HL-60 (cell line): ENCODE measurements at places on chromosomes 1 and 21.

DNA sequence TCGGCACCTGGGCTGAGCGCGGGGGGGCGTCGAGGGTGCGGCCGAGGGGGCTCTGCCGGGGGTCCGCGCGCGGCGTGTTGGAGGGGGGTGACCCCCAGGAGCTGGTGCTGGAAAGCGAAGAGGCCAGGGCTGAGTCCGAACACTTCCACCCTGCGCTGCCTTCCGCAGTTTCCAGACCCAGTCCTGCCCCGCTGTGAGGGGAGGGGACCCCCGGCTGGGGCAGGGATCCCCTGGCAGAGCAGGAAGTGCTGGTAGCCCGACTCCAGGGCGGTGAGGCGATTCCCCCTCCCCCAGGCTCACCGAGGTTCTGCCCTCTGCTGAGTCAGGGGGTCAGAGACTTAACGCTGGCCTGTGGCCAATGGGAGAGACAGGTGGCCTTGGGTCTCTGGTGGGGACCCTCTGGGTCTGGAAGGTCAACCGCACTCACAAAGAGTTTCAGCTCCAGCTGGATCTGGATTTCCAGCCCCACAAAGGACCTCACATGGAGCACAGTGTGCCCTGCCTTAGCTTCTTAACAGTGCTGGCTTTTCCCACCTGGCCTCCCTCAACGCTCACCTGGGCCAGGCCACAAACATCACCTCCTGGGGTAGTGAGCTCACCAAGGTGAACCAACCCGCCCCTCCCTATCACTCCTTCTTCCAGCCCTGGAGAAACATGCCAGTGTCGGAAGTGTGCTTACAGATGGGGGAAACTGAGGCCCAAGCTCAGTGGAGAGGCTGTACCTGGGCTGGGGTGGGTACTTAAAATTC is 39.8 kb upstream of the SYNC start:
- DNase-seq, result no peak

DNA sequence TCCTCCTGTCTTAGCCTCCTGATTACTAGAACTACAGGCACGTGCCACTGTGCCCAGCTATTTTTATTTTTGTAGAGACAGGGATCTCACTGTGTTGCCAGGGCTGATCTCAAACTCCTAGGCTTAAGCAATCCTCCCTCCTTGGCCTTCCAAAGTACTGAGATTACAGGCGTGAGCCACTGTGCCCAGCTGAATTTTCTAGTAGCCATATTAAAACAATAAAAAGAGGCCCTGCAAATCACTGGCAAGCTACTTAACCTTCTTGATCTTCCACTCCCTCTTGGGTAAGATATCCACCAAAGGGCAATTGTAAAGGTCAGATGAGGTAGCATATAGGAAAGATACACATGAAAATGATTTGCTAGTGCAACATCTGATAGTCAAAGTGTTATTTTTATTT is 65.6 kb upstream of the SRSF10 start:
- DNase-seq, result no peak

DNA sequence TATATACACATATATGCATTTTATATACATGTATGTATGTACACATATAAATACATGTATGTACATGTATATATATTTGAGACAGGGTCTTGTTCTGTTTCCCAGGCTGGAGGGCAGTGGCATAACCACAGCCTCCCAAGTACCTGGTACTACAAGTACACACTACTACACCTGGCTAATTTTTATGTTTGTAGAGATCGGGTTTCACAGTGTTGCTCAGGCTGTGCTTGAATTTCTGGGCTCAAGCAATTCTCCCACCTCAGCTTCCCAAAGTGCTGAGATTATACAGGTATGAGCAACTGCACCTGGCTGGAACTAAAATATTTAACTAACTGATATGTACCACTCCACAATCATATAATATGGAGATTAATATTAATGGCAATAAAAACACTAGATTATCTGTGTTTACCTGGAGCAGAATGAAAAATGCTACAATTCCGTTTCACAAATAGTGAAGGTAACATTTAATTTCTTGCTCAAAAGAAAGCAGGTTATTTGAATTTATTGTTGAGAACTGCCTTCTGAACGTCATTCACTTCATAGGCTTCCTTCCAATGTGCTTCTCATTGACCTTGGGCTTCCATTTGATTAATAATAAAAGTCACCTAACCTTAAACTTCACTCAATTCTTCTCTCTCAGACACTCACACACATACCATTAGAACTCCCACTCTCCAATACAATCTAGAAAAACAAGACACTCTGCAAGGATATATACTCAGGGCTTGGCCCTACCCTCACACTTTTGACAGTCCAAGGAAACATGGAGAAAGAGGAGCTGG is 57.0 kb downstream of the PTGER3 start:
- DNase-seq, result no peak

GRCh38 chr21:33894736-33895288 is 20.8 kb downstream of the ATP5PO start:
- peak; percentile 85 for DNase-seq

DNA sequence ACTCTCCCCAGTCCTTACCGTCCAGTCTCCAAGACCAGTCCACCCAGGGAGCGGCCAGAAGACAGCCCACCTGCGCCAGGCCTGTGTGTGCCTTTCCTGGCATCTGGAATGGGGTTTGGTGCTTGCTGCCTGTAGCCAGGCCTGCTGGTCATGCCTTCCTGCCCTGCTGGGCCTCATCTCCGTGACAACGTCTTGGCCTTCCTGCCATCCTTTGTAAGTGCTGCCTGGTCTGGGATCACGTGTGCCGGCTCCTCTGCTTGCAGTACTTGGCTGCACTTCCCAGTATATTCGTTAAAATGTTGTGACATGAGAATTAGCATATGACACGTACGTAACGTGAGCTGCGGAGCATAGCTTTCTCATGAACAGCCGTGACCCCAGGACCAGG is 145.3 kb upstream of the COL6A1 start:
- DNase-seq, result no peak

DNA sequence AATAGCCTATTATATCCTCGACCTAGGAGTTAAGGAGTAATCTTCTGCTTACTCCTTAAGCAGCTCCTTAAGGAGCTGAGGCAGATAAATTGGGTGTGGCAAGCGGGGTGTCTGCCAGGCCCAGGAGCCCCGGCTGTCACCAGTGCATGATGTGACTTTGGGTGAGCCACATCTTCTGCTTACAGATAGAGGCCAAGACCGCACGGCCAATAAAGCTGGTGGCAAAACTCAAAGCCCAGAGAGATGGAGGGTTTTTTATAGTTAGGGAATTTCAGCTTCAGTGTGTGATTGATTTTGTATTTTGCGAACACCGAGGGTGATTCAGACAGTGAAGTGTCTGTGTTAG is 9.8 kb downstream of the MX2 start:
- no peak for DNase-seq

DNA sequence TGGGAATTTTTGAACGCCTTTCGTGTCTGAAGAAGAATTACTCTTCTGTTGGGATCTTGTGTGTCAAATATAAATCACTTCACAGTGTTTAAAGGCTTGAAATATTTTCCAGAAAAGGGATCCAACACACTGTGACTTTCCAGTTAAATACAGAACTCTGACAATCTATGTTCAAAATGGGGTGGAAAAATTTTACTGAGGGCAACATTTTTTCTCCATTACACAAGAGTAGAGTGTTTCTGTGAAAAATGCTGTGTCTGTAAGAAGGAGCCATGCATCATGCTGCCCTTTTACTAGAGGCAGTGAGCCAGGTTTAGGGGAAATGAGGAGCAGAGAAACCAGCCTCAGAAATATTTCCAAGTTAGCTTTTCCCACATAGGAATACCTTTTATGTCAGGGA is 86.5 kb downstream of the VPS13D start:
- DNase-seq, result no peak

DNA sequence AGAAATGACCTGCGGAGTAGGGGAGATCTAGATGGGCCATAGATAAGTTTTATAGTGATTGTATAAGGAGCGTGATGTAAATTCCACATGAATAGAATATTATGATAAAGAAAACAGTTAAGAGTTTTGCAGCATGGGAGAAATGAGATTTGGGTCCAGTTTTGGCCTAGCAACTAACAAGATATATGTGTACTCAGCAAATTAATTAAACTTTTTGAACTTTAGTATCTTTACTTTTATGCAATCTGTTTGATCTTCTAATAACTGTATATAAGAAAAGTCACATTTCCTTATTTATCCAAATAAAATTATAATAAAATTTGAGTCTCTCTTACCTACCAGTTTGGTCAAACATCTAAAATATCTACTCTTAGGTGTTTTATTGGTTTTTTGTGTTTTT is 1011.8 kb upstream of the NCAM2 start:
- DNase-seq, result no peak

DNA sequence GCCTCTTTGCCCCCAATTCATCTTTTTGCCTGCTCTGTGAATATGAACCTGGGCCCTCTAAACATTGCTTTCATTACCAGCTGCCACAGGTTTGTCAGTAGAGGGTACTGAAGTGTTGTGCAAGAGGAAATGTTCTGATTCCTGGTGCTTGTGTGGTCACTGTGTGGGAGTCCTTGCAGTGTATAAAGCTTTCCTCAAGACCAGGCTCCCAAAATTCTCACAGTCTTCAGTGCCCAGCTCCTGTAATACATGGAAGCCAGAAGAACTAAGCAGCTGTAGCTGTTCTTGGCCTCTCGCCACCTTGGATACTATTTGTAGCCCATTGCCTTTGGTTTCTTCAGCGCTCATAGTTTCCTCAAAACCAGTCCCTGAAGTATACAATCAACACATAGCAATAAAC is 1046.2 kb downstream of the BRINP3 start:
- DNase-seq, result no peak
